ENCODE measurements at places on chromosomes 11 and 22.

DNA sequence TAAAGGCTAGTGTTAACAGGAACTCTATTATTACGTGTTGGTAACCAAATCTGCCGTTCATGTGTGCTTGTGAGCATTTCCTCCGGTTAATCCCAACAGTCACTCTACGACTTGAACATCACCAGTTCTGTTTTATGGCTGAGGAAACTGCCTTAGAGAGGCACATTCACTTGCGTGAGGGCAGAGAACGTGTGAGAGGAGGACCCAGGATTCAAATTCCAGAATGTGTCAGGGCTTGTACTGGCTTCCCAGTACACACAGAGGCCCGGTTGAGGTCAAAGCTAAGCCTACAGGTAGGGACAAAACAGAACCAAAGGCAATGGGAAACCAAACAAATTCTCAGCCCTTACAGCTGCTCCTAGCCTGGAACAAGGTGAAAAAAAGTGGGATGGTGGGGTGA, 66.9 kb upstream of the TENM4 start:
- DNase-seq, result no peak

DNA sequence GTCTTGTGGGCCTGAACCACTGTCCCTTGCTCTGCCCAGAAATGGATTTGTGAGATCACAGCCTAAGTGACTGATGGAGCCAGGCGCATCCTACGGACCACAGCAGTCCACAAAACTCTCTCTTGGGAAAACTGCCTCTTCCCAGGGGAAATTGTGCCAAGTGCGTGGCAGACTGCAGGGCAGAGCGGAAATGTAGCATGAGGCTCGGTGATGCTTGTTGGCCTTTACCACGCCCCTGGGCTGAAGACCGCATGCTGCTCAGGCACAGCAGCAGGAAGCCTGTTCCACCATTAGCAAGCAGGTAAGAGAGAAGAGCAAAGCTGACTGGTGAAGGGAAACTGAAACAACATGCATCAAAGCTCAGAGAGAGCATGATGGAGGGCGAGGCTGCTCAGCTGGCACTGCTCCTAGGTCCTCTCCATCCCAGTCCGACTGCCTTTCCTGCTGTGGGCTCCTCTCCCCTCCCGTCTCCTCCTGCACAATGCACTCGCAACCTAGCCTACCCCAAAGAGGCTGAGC, 26.5 kb upstream of the SCARF2 start:
- no peak for DNase-seq

GRCh38 chr11:64605244-64605560, 14.2 kb downstream of the SLC22A12 start:
- no peak for DNase-seq

- no peak for DNase-seq
Measured at GRCh38 chr11:62393061-62393611, 25.7 kb upstream of the SCGB1A1 start.

DNA sequence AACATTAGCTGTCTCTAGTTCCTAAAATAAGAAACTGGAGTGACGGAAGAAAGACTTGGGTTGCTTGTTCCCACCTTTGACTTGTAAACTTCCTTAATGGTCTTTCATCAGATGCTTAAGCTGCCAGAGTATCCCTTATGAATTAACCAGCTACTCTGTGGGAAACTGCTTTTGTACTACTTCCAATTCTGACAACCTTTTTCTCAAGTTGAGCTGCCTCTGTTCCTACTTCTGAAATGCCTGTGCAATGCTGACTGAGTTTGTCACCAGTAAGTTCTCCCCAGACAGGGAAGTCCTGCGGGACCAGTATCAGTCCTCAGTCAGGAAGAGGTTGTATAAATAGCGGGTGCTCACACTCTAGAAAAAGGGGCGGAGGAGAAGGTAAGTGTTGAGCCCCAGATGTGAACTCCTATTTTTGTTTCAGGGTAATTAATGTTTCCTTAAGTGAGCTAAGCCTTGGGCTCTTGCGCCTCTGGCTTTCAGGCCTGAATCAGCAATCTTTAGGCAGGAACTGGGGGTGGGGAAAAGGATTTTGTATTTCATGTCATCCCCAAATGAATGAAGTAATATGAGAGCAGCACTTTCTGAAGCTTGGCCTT, 67.2 kb downstream of the CECR2 start:
- no peak for DNase-seq

GRCh38 chr11:72174302-72175070, 17.5 kb upstream of the FOLR1 start:
- DNase-seq, result no peak

GRCh38 chr22:35914665-35915476, 113.8 kb downstream of the RBFOX2 start:
- peak; percentile 66 for DNase-seq

GRCh38 chr11:116171271-116172140, 601.3 kb downstream of the BUD13 start:
- DNase-seq, result no peak

- no peak for DNase-seq
Measured at GRCh38 chr11:41784513-41785335, 325.3 kb upstream of the LRRC4C start.

GRCh38 chr11:36736103-36736502, 138.1 kb upstream of the RAG2 start:
- no peak for DNase-seq

DNA sequence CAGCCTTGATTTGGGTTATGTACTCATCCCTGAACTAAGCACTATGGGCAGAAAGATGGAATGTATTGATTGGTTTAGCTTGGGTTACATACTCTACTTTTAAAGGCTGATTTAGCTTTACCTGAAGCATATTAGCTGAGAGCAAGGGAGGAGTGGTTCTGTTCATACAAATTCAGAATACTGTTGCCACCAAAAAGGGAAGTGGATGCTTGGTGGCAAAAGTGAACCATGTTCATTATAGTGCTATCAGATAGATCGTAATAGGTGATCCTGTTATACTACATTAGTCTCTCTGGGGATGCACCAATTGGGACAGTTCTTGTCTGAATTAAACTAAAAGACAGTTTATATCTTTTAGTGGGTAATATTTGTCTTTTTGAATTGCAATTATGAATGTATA, 44.5 kb upstream of the RRM1 start:
- no peak for DNase-seq

GRCh38 chr11:66854729-66855211, 2.1 kb upstream of the LRFN4 start:
- no peak for DNase-seq

- DNase-seq, result no peak
Measured at GRCh38 chr11:41177791-41178190, 281.7 kb downstream of the LRRC4C start.

- no peak for DNase-seq
Measured at GRCh38 chr11:78720281-78720989, 145.8 kb upstream of the NARS2 start.

DNA sequence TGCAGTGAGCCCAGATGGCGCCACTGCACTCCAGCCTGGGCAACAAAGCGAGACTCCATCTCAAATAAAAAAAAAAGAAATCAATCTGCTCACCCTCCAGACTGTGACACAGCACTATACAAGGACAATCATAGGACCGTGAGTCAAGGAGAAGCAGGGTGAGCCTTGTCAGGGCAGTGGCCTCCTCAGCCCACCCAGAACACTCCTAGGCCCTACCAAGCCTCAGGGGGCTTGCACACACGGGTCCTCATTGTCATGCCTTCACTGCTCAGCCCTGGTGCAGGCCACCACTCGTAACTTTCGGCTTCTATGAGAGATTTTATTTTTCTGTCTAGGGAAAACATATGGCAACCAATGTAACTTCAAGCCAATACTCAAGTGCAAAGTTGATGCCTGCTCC, 35.8 kb downstream of the DGCR2 start:
- no peak for DNase-seq

DNA sequence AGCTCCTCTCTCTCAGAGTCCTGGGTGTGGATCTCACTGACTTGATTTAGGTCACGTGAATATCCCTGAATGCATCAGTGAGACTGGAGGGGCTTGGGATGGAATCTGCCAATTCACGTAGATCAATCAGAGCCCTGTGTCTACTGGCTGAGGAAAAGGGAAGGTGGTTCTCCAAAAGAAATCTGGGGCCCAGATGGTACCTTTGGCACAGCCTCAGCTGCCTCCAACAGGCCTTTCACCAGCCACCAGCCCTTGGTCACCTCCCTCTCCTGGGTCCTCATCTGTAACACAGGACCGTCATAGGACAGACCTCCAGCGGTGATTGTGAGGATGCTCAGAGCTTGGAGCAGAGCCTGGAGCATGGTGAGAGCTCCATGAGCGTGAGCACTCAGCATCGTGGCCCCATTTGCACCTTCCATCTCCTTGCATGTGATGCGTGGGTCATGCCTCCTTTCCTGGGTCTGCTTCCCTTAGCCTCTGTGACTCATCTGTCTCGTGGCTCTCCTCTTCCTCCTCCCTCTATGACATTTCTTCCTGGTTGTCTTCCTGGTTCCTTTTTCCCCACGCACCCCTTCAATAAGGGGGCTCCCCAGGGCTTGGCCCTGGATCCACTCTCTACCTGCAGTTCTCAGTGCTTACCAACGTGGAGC, 7.5 kb upstream of the MIEF1 start:
- no peak for DNase-seq

- DNase-seq, result no peak
Measured at GRCh38 chr11:32225571-32226285, 134.9 kb downstream of the RCN1 start.

GRCh38 chr11:65879617-65880016, at the start of gene CTSW:
Gene CTSW, plus strand, starts transcription at chr11:65879837. Its CDS starts 18 bp downstream, at chr11:65879855.
- DNase-seq, result no peak

- no peak for DNase-seq
Measured at GRCh38 chr22:38944653-38945052, 12.8 kb upstream of the APOBEC3A start.

- DNase-seq, result no peak
Measured at GRCh38 chr11:6962673-6963072, 36.4 kb downstream of the ZNF215 start.

DNA sequence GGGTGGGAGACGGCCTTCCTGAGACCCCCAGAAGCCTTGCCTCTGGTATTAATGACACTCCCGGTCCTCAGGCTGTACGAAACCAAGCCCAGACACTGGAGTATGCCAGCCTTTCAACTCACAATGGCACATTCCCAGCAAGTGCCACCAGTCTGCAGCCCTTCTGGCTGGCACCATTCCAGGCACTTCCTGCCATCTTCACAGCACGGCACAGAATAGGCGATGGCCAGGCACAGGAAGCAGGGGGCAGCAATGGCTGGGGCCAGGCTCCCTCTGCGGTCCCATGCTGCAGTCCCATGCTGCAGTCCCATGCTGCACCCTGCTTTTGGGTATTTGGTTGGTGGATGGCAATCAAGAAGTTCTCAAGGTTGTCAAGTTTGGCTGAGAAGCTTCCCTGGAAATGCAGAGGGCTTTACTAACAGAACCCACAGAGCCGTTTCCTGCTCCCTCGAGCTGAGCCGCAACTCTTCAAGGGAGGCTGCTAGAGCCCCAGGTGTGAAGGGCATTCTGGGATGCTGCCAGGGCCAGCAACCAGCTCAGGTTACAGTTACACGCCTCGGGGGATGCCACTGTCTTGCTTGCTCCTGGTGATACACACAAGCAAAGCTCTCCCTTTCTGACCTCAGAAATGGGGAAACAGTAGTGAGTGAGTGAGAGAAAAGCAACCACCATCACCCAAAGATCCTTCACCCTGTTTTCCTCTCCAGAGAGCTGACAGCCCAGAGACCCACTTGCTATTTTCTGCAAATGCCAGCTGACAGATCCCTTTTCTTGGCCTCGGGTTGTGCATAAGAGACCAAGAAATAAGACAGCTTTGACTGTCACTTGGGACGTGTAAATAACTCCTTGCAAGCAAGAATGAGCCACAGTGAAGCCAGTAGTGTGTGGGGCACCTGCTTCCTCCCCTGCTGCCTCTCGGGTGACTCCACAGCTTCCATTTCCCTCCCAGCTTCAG, 23.9 kb downstream of the LRFN4 start:
- no peak for DNase-seq

GRCh38 chr11:130560781-130561109, 112.3 kb downstream of the ADAMTS15 start:
- DNase-seq, result no peak

GRCh38 chr11:125223901-125224361, 59.4 kb downstream of the PKNOX2 start:
- no peak for DNase-seq

DNA sequence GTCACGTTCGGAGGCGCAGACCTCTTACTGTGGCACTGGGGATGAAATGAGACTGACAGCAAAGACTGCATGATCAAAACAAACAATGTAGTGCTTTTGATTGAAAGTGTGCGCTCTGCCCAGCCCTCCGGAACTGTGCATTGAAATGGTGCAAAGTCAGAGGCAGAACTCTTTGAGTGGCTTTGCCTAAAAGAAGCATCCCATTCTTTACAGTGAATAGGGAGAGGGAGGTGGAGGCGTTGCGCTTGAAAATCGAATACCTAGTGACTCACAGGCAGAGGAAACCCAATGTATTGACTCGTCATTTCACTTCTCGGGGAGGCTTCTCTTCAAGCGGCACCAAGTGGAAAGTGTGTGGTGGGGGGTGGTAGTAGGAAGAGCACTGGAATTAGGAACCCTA, 10.9 kb downstream of the RCN1 start:
- DNase-seq, result no peak

GRCh38 chr11:102115557-102115956, 5.3 kb downstream of the YAP1 start:
- DNase-seq, result no peak

DNA sequence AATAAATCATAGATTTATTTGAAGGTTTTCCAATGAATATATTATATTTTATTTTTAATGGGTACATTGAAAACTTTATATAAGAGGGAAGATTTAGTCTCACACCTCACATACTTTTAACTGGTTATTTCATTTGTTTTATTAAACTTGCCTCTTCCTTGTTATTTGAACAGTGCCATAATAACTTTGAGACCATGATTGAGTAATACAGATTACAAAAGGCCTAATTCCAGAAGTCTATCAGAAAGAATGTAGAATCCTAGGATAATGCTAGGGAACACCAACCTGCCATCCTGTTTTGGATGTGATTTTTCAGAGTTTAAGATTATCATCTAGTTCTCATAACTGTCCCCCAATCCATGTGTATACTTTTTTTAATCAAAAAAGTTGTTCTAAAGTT, 102.7 kb upstream of the BIRC3 start:
- no peak for DNase-seq

DNA sequence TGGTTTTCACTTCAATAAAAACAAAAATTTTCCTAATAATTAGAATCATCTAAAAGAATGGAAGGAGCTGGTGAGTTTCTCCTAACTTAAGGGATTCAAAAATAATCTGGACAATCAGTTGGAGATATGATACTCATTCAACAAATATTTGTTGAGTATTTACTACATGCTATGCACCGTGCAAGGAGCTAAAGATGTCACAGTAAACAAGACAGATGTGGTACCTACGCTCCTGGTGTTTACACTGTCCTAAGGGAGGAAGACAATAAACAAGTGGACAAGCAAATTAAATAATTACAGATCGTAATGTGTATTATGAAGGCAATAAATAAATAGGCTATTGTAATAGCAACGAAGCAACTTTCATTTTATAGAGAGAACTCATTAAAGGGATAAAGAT, 9.9 kb upstream of the SPON1 start:
- DNase-seq, result no peak

GRCh38 chr11:76415073-76415472, 29.7 kb upstream of the EMSY start:
- no peak for DNase-seq

GRCh38 chr11:59199546-59200422, 12.9 kb downstream of the MPEG1 start:
- DNase-seq, result no peak

GRCh38 chr11:81852896-81853295, 880.8 kb downstream of the FAM181B start:
- DNase-seq, result no peak

GRCh38 chr11:77876045-77876444, 55.1 kb downstream of the AAMDC start:
- DNase-seq, result no peak
